CD4-positive, alpha-beta T cell treated with Interleukin-10 for 1 hour (primary cell): ENCODE measurements at places on chromosomes 4 and X.

DNA sequence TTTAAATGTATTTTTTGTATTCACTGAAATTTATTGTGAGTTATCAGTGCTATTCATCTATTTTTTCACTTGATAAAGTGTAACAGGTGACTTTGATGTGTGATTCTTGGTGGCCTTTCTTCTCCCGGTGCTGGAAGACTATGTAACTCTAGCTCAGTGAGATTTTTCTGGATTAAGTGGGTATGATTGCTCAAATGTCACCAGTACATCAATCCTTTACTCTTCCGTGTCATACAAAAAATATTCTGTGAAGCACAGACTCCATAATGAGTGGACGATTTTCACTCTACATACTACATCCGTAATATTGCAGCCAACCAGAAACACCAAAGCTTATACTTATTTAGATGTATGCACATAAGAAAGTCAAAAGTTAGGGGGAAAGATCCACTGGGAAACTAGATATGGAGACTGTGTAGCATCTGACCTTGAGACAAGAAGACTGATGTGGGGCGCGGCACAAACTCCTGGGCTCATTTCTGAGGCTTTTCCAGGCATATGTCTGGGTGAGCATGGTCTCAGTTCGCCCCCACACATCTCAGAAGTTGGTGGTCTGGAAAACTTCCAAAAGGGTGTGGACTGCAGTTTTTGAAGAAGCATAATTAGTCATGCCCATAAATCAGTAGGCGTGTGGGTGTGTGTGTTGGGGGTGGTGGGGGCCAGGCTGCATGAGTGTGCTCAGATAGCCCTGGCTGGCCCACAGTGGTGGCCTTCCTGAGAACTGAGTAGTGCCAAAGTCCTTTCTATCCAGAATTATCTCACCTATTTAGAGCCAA lies 53.9 kb upstream of the TENM3 start:
- no peak for DNase-seq

GRCh38 chrX:79290596-79290995 lies 76.5 kb downstream of the ITM2A start:
- no peak for DNase-seq

DNA sequence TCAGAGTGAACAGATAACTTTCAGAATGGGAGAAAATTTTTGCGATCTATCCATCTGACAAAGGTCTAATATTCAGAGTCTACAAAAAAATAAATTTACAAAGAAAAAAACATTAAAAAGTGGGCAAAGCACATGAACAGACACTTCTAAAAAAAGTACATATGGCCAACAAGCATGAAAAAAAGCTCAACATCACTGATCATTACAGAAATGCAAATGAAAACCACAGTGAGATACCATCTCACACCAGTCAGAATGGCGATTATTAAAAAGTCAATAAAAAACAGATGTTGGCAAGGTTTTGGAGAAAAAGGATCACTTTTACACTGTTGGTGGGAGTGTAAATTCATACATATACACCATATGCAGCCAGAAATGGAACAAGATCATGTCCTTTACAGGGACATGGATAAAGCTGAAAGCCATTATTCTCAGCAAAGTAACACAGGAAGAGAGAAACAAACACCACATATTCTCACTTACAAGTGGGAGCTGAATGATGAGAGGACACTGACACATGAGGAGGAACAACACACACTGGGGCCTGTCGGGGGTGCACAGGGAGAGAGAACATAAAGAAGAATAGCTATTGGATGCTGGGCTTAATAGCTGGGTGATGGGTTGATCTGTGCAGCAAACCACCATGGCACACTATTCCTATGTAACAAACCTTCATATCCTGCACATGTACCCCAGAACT lies 41.6 kb upstream of the ITM2A start:
- peak; percentile 6 for DNase-seq

DNA sequence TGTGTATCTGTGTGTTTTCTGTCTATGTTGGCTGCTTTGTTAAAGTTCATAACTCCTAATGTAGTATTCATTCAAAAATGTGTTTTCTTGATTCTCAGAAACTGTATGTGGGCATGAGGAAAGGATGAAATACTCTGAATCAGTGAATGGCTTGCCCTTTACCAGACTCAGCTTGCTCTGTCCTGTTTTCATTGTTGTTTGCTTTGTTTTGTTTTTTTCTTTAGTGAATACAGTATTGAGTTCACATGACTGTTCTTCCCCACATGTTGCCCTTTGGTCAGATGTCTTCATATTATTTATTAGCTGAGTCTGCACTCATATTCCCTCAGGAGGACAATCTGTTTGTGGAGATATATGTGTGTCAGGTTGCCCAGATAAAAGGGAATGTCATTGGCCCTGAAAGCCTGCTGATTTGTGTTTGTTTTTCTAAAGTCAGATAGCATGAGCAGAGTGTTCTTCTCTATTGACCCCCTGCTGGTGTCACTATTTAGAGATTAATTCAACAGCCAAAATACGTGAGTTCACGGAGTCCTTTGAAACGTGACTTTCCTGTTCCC lies 1184.4 kb downstream of the RPA4 start:
- DNase-seq, result no peak

DNA sequence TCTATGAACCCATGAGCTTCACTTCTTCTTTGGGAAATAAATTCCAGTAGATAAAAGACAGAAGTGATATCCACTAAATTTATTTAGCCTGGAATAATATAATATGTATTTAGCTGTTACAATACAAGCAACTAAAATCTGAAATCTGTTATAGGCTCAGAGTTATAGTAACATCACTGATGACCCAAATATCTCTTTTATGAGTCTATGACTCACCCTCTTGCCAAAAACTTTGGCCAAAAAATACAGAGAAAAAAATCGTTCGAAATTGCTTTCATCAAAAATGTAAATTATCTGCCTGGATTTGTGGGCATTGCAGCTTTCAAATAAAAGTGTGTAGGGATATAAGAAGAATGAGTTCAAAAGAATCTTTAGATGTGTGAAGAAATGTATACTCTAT lies 89.4 kb upstream of the DKK2 start:
- DNase-seq, result no peak

GRCh38 chr4:146134761-146135445 lies 40.6 kb upstream of the LSM6 start:
- DNase-seq, result no peak

DNA sequence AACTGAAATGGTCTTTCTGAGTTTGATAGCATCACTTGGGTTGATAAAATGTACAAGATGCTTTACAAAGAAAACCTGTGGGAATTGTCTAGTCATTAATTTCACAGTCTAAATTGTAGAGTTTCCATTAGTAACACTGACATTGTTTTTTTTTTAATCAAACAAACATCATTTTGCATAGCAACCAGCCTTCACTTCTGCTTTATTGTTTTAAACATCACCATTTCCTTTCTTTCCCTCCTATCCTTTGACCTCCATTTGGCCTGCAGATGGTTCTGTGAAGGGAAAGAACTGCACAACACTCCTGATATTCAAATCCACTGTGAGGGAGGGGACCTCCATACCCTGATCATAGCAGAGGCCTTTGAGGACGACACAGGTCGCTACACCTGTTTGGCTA lies 171.1 kb downstream of the PALLD start:
- DNase-seq, result no peak

GRCh38 chrX:118126286-118126685 lies 9.7 kb upstream of the KLHL13 start:
- DNase-seq, result no peak

- DNase-seq, result no peak
These were observed 105.1 kb upstream of the CAMK2D start for GRCh38 chr4:113866611-113867010.

DNA sequence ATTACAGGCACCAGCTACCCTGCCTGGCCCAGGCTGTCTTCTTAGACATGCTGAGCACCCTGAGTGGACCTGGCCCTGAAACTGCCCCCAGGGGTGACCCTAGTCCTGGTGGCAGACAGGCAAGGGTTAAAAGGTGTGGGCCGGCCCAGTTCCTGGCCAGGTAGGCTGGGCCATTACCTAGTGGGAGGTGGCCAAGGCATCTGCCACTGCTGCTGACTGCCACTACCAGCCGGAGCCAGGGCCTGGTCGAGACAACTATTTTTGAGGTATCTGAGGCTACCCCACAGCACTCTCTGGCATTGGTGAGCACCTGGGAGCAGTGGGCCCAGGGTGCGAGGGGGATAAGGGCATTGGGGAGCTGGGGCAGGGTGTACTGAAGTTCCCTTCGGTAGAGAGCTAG lies at the start of gene CCDC120:
Gene CCDC120 (plus strand): TSS at position 206 of the 400 bp plus-strand sequence. CDS start 3,043 bp downstream, outside the sequence.
- no peak for DNase-seq

DNA sequence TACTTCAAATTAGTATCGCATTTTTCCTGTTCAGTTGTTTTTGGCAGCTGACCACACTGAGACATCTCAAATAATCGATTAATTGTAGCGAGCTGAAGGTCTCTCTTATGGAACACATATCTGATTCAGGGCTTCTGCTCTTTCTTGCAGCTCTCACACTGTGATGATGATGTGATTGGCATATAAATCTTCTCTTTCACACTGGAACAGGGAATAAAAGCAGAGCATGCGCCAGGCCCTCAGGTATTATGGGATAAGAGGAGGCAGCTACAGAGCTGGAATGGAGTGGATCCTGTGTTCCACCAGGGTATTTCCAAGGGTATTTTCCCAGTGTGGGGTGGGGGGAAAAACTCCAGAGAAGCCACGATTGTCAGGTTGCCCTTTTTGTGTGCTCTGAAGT lies 265.4 kb upstream of the CASK start:
- no peak for DNase-seq

- peak; percentile 52 for DNase-seq
These were observed 11.0 kb upstream of the EIF4E start for GRCh38 chr4:98939892-98940298.

- peak; percentile 14 for DNase-seq
These were observed 77.1 kb downstream of the TBCK start for GRCh38 chr4:106238820-106239420.

GRCh38 chrX:29528281-29528680 lies 687.1 kb upstream of the MAGEB2 start:
- DNase-seq, result no peak

GRCh38 chrX:110532581-110532931 lies 173.9 kb downstream of the RTL9 start:
- no peak for DNase-seq

GRCh38 chr4:131002132-131002531 lies 1906.2 kb downstream of the C4orf33 start:
- no peak for DNase-seq

DNA sequence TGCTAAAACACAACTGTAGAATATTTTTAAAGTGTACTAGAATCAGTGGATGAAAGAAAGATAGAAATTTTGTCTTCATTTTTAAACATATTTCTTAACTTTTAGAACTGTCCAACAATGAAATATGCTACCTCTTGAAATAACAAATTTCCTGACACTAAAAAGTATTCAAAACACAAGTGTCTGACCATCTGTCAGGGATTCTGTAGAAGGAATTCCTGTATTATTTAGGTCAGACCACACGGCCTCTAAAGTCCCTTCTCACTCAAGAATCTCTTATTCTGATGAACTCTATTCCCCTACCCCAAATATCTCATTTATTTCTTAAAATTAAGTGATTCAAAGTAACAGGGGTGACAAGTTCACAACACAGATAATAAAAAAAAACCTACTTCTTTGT lies 99.1 kb downstream of the MAML3 start:
- no peak for DNase-seq

DNA sequence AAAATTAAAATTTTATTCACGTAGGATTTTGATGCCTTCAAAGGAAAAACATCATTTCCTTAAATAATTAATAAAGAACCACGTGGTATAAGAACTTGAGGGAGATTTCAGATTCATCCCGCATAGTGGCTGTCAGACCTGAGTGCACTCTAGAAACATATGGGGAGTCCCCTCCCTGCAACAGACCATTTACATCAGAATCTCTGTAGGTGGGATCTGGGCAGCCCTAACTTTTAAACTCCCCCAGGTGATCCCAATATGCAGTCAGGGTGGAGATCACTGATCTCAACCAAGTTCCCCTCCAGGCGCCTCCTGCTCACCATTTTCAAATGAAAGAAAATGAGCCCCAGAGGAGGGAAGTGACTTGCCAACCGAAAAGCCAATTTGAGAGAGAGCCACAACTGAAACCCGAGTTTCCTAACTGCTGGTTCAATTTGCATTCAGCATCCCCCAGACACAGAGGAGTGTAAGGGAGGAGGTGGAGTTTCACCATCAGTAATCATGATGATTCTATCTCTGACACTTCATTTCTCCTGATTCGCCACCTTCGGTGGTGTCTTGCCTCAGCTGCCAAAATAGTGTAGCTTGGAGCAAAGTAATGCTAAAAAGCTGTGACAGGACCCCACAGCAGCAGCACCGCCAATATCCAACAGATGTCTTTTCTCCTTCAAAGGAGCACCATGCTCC lies 11.4 kb downstream of the RNF150 start:
- DNase-seq, result no peak

GRCh38 chr4:29037501-29037900 lies 1682.7 kb upstream of the PCDH7 start:
- no peak for DNase-seq

DNA sequence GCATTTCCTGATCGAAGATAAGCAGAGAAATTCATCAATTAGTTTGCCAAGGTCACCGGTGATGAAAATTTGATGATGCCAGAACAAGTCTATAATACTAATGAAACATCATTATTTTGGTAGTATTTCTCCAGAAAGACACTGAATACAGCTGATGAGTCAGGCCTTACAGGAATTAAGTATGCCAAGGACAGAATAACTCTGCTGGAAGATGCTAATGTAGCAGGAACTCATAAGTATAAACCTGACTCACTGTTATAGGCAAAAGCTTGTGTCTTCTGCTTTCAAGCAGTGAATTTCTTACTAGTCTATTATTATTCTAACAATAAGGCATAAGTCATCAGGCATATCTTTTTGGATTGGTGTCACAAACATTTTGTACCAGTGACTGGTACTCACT lies 1825.1 kb upstream of the IGFBP7 start:
- no peak for DNase-seq

GRCh38 chrX:1239681-1240142 lies 27.3 kb upstream of the CRLF2 start:
- DNase-seq, result peak; percentile 49

GRCh38 chr4:7207628-7208231 lies 15.4 kb downstream of the SORCS2 start:
- no peak for DNase-seq

GRCh38 chr4:38696697-38697096 lies 32.7 kb downstream of the KLF3 start:
- no peak for DNase-seq

GRCh38 chrX:66176134-66176533 lies 12.1 kb downstream of the HEPH start:
- no peak for DNase-seq
